ENCODE measurements at places on chromosomes 7 and 10.

DNA sequence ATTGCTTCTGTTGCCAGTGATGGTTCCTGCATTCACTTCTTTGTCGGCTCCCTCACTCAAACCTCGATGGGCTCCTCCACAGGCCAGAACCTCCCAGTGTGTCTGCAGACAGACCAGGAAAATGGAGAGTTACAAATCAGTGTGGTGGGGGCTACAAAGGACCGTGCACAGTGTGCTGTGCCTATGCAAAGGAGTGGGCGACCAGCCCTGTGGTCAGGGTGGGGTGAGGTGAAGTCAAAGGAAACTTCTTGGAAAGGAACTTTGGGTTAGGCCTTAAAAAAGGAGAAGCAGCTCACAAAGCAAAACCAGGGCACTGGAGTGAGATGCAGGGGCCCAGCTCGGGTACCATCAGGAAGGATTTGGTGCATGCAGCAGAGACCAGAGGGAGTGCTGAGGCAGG lies 304.3 kb upstream of the ZMIZ1 start:
- no peak for DNase-seq

DNA sequence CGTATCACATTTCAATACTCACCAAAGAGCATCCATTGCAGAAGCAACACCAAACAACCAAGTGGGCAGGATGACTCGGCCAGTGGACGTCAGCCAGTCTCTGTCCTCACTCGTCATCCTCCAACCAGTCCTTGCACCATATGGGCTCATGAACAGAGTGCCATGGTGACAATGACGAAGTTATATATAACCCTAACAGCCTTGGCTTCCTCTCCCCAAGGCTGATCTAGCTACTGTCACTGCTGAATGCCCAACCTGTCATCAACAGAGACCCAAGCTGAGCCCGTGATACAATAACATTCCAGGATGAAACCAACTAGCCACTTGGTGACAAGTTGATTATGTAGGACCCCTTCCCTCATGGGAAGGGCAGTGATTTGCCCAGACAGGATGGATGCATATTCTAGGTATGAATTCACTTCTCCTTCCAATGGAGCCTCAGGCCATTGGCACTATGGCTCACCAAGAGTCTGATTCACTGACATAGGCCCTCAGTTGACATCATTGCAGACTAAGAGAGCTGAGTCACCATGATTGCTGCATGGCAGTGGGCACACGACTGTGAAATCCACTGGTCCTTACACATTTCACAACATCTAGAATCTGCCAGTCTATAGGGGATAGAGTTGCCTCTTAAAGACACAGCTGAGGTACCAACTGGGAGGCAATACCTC lies 26.3 kb upstream of the PPIF start:
- peak; percentile 20 for DNase-seq

DNA sequence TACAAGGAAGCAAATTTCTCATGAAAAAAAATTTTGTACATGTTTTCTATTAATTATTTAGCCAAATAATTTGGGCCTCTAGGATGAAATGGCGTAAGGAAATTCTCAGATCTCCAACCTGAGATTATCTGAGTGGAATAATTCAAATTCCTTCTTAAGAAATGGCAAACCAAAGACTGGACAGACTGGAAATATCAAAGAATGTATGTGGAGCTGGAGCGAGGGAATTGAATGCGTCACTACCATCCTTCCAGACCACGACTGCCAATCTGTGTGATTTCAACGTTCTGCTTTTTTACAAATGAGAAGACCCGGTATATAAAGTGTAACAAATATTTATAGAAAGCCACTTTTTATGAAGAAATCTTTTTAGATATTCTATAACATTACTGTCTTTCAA lies 12.4 kb upstream of the BLNK start:
- no peak for DNase-seq

DNA sequence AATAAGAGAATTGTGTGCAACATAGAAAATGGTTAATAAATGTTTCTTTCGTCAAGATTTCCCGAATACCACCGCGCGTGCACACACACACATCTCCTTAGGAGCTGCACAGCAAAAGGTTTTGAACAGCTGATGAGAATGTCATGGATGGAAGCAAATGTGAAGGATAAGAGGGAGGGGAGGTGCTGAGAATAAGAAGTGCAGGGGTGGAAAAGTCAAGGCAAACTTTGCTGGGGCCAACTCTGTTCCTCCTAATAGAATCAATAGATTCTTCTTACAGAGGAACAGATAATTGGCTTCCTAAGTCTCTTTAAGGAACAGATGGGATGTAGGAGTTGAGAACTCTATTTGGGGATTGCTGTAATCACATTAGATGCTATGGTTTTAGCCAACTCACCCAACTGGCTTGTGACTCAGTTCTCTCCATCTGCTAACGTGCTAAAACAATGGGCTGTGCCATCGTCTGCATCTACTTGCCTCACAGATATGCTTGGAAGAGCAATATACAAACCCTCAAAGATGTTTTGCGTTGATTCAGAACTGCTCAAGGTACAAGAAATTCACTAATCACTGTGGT lies 408.2 kb upstream of the CELF2 start:
- DNase-seq, result no peak

DNA sequence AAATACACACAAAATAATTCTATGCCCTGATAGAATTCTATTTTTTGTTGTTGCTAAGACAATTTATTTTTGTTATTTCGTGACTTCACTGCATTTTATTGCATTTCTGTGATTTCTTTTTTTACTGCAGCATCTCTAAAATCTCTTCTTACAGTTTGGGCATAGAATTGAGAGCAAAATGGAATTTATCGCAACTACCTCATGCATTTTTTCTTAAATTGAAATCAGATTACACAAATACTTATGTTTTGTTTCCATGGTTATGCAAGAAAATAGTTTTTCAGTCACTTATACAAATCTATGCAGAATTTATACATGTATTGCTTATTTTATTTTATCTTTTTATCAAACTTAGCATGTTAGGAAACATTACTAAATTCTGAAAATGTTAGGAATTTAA lies 781.8 kb upstream of the LRRTM3 start:
- DNase-seq, result no peak

GRCh38 chr7:105402221-105403095 lies 13.7 kb upstream of the SRPK2 start:
- DNase-seq, result no peak

DNA sequence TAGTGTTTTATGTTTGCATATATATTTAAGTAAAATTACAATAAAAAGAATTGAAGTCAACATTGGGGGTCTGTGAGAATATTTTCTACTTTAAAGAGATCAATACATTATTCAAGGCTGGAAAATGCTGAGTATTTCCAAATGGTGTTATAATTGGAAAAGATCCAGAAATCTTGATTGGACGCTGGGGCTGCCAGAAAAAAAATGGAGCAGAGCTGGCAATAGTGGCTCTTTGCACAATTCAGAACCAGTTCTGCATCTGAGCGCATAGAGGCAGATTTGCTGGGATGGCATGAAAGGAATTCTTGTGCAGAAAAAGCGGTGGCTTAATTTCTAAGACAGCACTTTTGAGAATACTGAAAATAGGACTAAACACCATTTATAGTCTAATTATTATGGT lies 10.8 kb upstream of the VWC2 start:
- no peak for DNase-seq

DNA sequence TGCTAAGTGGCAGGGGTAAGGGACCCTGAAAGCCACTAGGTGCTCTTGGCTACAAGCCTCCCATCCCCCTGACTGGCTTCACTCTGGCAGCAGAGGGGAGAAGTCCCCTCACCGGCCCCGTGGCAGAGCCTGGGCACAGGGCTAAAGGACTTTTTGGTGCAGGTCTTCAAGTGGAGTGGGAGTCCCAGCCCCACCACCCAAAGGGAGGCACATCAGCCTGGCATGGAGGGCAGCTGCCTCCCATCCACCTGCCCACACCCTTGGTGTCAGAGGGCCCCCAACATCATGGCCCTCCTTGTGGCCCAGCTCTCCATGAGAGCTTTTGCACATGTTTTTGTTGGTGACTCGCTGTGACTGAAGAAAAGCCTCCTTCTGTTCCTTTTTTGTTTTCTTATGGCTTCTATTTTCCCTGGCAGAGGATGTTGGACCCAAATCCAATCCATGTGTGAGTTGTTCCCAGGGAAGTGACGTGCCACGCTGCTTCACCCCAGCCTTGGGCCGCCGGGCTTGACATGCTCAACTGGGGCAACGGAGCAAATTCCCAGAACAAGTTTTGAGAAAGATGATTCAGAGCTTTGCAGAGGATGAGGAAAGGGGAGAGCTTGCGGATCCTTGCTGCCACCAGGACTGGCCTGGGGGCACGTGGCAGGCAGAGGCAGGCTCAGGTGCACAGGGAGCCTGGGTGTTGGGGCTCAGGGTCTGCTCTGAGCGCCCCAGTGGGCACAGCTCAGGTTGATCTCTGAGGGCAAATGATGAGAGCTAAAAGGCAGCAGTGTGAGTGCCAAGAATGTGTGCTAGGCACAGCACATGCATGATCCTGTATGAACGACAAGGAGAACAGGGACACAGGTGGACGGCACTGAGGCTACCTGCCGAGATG lies 1.9 kb upstream of the AEBP1 start:
- no peak for DNase-seq

GRCh38 chr10:58796242-58796641 lies 283.6 kb downstream of the BICC1 start:
- no peak for DNase-seq

DNA sequence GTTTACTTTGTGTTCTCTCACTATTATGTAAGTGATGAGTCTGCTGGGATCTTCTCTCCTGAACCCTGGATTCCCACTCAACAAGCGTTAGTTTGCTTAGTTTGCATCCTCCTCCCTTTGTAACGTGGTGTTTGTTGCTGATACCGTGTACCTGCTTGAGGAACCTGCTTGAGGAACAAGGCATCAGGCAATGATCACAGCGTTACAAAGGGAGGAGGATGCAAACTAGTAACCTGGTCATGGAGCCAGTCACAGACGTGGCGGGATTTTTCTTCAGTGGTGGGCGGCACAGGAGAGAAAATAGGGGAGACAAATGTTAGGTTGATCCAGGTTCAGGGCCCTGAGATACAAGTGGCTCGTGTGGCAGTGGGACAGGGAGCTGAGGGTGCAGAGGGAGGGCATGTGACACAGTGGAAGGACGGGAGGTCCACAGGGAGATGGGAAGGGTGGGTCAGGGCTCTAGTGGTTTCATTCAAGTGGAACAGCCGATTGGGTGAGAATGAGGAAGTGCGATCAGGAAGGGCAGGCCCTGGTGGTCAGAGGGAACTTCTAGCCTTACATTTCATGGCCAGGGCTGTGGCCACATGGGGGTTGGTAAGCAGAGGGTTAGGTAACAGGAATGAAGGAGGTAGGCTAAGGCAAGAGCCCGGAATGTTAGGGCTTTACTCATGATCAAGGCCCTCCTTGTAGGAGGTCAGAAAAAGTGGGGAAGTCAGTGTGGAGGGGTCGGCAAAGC lies 38.0 kb downstream of the SNX10 start:
- DNase-seq, result no peak

- peak; percentile 85 for DNase-seq
These were observed 25.8 kb upstream of the TMEM120A start for GRCh38 chr7:76020031-76020714.

GRCh38 chr7:138228769-138229168 lies 152.5 kb downstream of the AKR1D1 start:
- no peak for DNase-seq

GRCh38 chr7:51732951-51733350 lies 416.3 kb upstream of the COBL start:
- no peak for DNase-seq

GRCh38 chr10:25934621-25935139 lies 651 bp downstream of the MYO3A start:
- DNase-seq, result no peak

DNA sequence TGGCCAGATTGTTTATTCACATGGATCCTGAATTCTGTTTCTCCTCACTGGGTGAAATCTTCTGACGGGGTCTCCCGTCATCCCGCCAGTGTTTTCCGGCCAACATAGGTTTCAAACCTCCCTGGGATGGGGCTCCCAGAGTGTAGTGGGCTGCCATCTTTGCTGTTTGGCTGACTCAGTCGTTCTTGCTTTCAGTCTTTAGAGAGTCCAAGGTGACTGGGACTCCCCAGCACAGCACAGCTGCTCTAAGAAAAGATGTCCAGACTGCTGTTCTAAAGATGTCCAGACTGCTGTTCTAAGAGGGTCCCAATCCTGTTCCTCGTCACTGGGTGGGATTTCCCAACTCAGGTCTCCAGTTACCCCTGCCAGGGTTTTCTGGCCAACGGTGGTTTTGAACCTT lies 801.9 kb upstream of the IGFBP3 start:
- DNase-seq, result no peak

- no peak for DNase-seq
These were observed 123.8 kb upstream of the SLC26A5 start for GRCh38 chr7:103569621-103570305.

GRCh38 chr7:138835087-138835486 lies 37.1 kb upstream of the ATP6V0A4 start:
- no peak for DNase-seq

DNA sequence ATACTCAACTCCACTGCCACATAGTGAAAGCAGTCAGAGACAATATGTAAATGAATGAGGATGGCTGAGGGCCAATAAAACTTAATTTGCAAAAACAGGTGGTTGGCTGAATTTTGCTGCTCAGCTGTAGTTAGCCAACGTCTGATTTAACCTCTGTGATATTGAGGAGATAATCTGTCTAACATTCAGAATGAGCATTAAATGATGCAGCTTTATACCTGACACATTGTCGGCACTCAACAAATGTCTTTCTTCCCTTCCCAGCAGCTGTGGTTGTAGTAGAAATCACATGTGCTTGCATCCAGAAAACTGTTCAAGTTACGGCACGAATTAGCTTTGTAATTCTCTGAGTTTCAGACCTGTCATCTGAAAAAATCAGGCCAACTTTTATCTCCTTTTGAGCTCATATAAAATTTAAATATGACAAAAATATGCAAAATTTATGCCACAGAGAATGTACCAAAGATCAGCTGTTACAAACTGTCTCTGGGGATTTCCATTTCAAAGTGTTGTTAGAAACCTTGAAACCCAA lies 1239.7 kb downstream of the GATA3 start:
- DNase-seq, result no peak

DNA sequence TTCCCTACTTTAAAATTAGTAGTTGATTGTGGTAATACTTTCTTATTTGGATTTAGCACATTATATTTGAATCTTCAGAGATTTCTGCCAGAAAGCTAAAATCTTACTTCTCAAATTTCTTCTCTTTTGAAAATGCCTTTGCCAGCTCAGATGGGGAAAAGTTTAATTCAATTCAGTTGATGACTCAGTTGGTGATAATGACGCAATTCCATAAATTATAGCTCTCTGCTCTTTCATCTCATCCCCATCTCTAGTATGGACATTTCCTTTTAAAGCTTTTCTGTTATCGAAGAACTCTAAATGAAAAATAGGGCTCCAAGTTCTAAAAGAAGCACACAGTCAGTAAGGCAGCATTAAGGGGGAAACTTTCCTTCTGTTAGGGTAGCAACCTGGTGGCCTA lies 25.5 kb downstream of the RNLS start:
- DNase-seq, result peak; percentile 27

GRCh38 chr7:78226059-78226719 lies 427.6 kb downstream of the PHTF2 start:
- peak; percentile 76 for DNase-seq

DNA sequence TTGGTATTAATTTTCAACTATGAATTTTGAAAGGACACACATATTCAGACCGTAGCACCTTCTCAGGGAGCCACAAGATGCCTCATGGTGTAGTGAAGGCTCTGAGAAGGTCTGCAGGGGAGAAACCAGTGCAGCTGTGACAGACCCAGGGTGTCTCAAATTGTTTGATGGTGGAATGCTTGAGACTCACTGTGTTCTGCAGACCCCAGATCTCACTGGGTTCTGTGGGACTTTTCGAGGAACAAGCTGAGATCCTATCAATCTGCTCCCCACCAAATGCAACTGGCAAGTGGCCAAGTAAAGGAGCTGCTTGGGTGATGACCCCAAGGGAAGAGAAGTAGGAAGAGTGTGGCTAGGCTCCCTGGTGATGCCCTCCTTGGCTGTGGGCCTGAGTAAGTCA lies 130.5 kb upstream of the UNC5B start:
- no peak for DNase-seq

- DNase-seq, result no peak
These were observed 134.0 kb upstream of the TCF7L2 start for GRCh38 chr10:112816033-112816430.

Data from COLO829 (cell line).